Thymus (tissue), 14 donors: ENCODE measurements at places on chromosomes 7 and 10. TPM values are rescaled to one million over a fixed set of nuclear protein-coding genes. Genes with fewer than 3 reads are reported as not detected.
A peak's percentile ranks its signal among the peaks of the same experiment; 100 is the strongest.

DNA sequence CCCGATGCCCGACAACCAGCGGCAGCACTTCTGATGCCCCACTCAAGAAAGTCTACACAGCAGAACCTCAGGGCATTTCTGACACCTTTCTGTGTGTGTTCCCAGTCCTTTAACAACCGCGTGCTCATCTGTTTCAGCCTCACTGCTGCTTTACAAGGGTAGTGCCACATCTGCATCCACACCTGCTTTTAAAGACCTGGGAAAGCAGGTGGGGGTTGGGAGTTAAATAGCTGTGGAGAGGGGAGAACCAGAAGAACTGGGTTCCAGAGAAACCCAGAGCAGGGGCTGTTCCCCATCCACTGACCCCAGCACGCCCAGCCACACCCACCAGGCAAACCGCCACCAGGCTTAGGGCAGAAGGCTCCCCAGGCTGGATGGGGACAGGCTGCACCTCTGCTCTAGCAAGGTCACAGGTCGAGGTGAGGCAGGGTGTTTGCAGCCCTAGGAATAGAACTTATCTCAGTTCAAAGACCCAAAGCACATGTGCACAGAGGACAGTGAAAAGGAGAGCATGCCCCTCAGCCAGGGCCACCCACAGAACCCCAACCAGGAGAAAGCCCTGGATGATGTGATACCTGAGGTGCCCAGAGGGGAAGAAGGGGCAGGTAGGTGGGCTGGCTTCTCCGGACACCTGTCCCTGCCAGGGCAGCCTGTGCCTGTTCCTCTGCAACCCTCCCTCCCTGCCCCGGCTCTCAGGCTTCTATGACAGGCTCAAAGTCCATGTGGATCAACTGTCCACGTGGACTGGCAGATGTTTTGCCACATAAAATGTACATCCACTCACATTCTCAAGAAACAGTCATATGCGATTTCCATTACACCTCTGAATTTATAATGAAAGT is 51.3 kb downstream of the COBL start:
- H3K36me3 ChIP-seq: no peaks in the 10 kb centered on the region
- H3K27ac ChIP-seq: no peak overlapping the region
- no peak overlapping the region for H3K4me3 ChIP-seq
- H3K4me1 ChIP-seq: no peaks in the 10 kb centered on the region

DNA sequence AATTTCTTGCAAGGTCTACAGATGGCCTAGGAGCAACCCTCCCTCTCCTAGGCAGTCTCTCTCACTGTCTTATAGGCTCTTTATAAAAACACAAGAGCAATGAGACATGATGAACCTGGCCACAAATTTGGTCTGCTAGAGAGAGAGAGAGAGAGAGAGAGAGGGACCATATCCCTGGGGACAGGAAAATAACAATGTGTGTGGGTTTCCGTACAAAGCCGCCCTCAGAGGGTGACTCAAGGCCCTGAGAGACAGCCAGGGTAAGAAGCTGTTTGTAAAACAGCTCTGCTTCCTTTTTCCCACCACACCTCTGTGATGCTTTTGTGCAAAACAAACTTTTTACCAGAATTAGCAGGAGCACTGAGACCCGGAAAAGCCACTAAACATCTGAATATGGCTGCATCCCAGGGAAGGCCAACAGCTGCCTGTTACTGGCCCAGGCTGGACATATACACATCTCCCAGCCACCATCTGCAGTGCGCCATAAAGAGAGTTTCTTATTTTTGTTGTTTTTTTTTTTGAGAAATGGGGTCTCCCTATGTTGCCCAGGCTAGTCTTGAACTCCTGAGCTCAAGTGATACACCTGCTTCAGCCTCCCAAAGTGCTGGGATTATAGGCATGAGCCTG is 18.4 kb downstream of the GIMAP5 start:
- no peaks in the 10 kb centered on the region for H3K27me3 ChIP-seq
- DNase-seq: peak; percentile 24
- H3K4me3 ChIP-seq: no peak overlapping the region
- H3K36me3 ChIP-seq: no peaks in the 10 kb centered on the region
- H3K27ac ChIP-seq: peak overlapping the region; percentile 75

DNA sequence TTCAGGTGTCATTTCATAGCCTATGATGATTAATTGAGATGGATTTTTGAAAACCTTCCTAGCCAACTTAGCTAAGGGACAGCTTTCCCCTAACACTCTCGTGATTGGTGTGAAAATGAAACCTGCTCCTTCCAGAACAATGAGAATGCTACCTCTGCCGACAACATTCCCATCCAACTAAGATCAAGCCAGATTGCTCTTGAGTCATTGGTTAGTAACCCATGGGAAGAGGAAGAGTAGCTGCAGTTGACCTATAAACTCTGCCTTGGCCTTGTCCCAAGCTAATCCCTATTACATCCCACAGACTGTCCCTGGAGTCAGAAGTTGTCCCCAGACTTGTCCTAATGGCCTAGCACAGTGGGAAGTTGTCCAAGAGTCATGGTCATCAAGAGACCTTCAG is 80.5 kb upstream of the SVIL start:
- H3K4me3 ChIP-seq: no peak overlapping the region
- H3K4me1 ChIP-seq: no peaks in the 10 kb centered on the region
- no peaks in the 10 kb centered on the region for H3K27me3 ChIP-seq
- no peak overlapping the region for H3K27ac ChIP-seq
- H3K36me3 ChIP-seq: no peaks in the 10 kb centered on the region

- no peaks in the 10 kb centered on the region for H3K36me3 ChIP-seq
- no peak for DNase-seq
- H3K4me1 ChIP-seq: no peaks in the 10 kb centered on the region
Observed at GRCh38 chr7:78649976-78650375, 803.5 kb downstream of the MAGI2 start.

CAMK2B gene
- 3.1 TPM for polyA plus RNA-seq

CALML5 gene
- 368 TPM for polyA plus RNA-seq

GTF2IRD1 gene
- 14.6 TPM for polyA plus RNA-seq

DYDC1 gene
- polyA plus RNA-seq: not detected

IRF5 gene
- polyA plus RNA-seq: 14.0 TPM
